ENCODE measurements at places on chromosomes 5 and 9.

DNA sequence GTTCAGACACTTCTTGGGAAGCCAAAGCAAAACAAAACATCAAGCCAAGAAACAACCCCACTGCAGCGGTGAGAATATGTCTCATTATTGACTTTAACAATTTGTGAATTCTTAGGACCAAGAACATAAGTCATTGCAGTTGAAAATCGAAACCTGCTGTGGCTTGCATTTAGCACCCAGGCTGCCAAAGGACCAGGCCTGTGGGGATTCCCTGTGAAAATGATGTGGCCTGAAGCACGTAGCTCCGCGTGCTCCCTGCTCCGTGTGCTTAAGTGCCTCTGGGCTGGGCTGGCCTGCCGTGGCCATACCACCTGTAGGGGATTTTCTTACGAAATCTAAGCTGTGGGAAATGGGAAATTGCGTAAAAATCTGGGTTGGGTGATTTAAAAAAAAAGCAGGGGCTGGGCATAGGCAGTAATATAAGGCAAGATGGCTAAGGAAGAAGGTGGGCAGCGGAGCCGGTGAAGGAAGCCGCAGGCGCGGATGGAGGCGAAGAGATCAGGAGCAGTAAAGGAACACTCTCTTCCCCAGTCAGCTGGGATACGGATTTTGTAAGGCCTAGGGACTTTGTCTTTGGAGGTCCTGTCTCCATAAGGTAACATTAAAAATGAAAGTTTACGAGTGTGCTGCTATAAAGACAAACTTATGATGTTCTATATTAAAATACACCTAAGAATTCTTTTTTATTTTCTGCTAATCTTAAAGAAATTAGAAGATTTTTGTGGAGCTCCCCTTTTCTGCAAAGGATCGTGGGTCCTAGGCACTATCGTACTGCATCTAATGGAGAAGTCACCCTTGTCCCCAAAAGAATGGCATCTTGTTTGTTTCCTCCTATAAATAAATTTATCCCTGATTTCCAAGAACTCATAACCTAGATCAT, 189.6 kb upstream of the SEMA6A start:
- DNase-seq = no peak

DNA sequence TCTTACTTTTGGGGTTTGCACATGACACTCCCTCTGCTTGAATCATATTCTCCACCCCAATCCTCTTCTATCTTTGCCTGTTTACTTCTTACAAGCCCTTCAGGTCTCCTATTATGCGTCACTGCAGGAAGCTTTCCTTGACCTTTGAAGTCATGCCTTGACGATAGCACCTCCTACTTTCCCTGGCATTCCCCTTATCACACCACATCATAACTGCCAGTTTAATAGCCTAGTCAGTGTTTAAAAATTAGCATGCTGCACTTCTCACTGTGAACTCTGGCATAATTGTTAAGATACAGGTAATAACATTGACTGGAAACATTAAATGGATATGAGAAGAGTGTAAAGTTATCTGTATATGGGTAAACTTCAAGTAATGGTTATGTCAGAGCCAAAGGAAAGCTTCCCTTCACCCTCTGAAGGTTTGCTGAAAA, 37.1 kb upstream of the CEP120 start:
- DNase-seq = no peak

GRCh38 chr5:54212331-54212730, 98.0 kb downstream of the ARL15 start:
- no peak for DNase-seq

DNA sequence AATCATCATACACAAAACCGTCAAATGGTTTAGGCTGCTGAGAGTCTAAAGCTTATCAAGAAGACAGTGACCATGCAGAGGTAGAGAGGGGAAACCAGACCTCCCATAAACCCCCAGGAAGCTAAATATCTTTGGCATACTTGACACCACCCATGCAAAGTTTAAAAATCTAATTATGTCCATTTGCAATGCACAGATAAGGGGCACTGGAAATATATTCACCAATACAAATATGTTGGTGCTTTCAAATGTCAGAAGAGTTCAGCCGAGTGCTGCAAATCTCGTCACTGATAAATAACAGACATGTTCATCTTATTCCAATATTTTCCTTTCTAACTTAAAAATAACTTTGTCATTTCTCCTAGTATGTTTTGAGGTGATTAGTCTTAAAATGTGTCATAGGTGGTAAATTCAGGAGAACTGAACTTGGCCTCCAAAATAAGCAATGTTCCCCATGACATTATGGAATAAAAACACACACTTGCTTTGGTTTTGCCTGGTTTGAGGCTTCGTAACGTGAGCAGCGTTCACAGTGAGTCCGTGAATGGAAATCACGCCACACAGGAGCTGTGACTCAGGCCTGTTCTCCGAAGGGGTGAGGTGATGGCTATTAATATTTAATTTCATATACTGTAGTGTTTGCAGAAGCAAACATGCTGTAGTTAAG, 182.2 kb downstream of the AOPEP start:
- no peak for DNase-seq

- no peak for DNase-seq
Observed at GRCh38 chr9:106149956-106150355, 455.6 kb downstream of the TMEM38B start.

DNA sequence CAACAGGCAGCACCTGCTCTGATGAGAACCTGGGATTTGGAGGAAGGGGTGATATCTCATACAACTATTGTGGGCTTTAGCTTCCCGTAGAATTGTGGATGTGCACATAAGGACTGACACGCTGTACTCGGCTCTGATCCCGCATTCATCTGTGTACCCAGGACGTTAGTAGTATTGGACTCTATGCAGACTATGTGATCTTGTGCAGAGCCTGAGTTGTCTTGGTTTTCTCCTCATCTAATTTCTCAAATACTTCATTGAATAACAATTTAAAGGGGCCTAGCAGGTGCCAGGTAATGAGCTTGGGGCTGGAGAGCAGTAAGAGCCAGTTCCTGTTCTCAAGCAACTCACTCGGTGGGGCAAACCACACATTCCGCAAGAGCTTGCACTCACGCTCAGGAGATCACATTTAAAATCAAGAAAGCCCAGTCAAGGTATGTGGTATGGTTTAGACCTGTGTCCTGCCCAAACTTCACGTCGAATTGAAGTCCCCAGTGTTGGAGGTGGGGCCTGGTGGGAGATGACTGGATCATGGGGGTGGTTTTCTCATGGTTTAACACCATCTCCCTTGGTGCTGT, 14.8 kb downstream of the C5orf15 start:
- no peak for DNase-seq

- no peak for DNase-seq
Observed at GRCh38 chr9:116269250-116269649, 115.7 kb downstream of the PAPPA start.

DNA sequence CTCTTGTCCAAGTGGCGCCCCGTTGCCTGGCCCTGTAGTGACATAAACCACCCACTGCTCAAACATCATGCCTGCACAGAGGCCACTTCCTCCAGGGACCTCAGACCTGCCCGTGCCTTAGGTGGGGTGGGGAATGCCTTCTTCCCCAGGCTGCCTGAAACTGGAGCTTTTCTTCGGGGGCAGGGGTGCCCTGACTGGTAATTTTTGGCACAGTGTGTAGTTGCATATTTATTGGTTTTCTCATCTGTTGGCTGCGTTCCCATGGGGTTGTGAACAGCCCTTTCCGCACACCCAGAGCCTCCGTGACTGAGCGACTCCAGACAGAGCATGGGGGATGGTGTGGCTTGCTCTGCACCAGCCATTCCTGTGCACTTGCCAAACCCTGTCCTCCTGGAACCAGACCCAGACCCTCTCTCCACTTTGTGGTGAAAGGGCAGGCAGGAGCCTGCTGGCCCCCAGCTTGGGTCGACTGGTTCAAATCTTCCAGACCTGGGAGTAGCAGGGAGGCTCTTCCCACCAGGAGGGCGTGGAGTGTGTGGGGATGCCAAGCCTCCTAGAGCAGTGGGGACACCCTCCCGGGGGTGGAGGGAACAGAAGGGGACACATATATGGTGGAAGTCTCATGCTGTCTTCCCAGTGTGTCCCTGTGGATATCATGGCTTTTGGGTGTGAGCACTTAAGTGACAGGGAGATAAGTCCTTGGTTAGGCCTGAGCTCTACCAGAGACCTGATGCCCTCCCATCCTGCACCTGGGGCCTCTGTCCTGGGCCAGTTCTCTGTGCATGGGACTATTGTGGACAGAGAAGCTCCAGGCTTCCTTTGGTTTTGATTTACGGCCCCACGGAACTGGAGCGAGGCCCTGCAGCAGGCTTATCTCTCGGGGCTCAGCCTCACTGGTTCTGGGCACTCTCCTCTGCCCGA, 39.6 kb downstream of the WNK2 start:
- no peak for DNase-seq

GRCh38 chr9:114611516-114612271, 603 bp downstream of the TMEM268 start:
- DNase-seq = no peak

- peak; percentile 0 for DNase-seq
Observed at GRCh38 chr5:114858665-114859437, 310.9 kb downstream of the TRIM36 start.

DNA sequence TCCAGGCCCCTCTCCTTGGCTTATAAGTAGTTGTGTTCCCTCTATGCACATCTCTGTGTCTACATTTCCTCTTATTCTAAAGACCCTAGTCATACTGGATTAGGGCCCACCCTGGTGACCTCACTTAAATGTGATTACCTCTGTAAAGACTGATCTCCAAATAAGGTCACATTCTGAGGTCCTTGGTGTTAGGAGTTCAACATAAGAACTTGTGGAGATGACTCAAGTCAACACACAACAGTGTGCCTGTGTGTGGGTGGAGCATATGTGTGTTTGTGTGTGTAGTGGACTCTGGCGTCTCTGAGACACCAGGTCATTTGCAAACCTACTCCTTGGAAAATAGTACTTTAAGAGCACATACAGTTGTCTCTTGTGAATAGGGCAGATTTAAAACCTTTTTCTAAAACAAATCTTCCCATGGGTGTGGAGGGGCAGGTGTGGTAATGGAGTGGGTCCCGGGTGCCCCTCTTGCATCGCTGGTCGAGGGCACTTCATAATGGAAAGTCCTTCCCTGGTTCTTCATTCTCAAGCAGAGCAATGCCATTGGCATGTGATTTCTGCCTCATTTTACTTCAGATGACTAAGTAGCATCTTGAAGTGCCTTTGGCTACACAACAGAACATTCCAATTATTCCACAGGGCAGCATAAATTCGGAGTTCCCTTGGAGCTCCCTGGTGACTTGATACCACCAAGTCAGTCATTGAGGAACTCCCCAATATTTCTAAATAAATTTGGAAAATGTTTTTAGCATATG, 84.4 kb downstream of the C9orf152 start:
- DNase-seq = no peak

GRCh38 chr5:40958811-40959210, 49.5 kb downstream of the C7 start:
- DNase-seq = no peak

DNA sequence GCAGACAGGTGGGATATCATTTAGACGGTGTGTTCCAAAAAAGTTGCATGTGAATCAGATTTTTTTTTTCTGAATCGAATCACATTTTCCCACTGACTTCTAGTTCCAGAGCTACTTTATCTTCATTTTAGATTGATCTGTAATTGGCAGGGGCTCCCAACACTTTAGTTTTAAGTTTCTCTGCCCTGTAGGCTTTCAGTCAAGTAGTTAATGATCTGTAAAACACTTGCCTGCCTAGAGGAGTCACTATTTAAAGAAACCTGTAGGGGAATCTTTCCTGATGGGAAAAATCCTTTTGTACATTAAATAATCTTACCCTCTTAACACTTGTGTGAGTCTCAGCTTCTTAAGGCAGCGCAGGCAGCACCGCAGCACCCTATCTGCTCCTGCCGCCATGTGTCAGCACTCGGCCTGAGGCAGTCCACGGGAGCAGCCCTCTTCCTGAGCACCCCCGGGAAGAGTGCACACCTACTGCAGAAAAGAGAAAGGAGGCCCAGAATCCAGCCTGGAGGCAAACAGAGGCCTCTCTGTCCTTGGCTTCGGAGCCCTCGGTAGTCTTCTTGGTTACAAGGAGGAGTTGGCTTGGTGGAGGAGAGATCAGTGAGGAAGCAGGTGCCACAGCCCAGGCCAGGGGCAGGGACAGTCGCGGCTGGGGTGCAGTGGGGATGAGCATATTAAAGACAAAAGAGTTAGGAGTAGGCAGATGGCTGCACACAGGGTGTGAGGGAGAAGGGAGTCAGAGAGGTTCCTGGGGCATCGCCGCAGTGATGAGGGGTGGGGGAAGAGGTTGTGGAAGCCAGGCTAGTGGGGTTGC, 209.3 kb downstream of the GAPVD1 start:
- DNase-seq = no peak

- DNase-seq = no peak
Observed at GRCh38 chr9:109855540-109855939, 75.5 kb downstream of the PALM2AKAP2 start.

- no peak for DNase-seq
Observed at GRCh38 chr5:66863243-66864170, 267.3 kb downstream of the MAST4 start.

- no peak for DNase-seq
Observed at GRCh38 chr5:126351153-126351552, 72.1 kb upstream of the GRAMD2B start.

GRCh38 chr5:85049020-85049419, 664.3 kb upstream of the EDIL3 start:
- DNase-seq = no peak

- no peak for DNase-seq
Observed at GRCh38 chr5:156329171-156329611, 2.2 kb downstream of the SGCD start.

DNA sequence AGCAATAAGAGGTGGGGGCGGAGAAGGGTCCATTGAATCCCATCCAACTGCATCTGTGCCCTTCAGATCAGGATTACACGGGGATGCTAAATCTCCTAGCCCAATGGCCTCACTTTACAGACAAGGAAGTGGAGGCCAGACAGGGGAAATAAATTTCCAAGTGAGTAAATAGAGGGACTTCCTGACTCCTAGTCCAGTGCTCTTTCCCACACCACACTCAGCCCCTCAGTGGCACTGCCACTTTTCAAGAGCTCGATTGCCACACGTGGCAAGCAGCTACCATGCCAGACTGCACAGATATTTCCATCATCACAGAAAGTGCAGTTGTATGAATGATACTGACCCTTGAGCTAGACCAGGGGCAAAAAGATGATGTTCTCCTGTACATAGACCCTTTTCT, 8.2 kb upstream of the TNIP1 start:
- DNase-seq = no peak

GRCh38 chr5:154267516-154267915, 77.0 kb downstream of the GALNT10 start:
- no peak for DNase-seq

DNA sequence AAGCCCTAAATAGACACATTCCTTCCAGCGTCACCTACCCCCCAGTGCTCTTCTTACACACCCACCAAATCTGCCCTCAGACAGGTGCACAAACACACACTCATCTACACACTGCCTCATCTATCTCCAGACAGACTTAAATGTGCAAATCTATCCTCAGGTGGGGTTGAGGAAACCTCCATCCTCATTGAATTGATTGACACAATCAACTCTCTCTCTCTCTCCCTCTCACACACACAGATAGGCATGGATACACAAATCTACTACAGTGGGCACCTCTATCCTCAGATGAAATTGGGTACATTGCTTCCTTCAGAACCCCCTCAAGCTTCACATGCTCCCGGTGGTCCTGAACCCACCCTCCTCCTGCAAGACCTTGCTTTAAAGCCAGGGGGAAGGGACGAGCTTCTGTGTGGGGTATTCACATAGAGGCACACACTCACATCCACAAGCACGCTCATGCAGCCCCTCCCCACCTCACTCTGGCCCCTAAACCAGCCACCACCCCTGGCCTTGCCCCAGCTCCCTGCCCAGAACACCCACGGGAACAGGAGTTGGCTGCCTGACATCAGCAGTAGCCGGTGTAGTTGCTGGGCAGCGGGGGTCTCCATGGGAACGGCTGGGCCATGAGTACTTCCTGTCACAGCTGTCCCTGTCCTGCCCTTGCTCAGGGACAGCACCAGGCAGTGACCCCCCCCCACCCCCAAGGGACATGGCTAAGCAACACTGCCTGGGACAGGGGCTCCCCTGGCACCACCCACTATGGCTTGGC, 22.8 kb downstream of the PCDH1 start:
- DNase-seq = peak; percentile 79

All from C1 segment of cervical spinal cord (tissue), 14 donors.